Mucosa of descending colon (tissue), 3 donors: ENCODE measurements at places on chromosomes 1 and 21. TPM values are rescaled to one million over a fixed set of nuclear protein-coding genes. Genes with fewer than 3 reads are reported as not detected.

The RHBG gene
- not detected for total RNA-seq

The GJB3 gene
- total RNA-seq, result 4.5 TPM

The PRDX6 gene
- total RNA-seq, result 511 TPM

The ALPL gene
- total RNA-seq, result 2.7 TPM

The LYSMD1 gene
- total RNA-seq, result 10.0 TPM

The AMIGO1 gene
- total RNA-seq, result 2.2 TPM

The UTS2 gene
- not detected for total RNA-seq

The NBPF14 gene
- total RNA-seq, result 18.5 TPM

The SZT2 gene
- total RNA-seq, result 75.4 TPM

The OR6K3 gene
- not detected for total RNA-seq

The GSTM1 gene
- 30.6 TPM for total RNA-seq

The RXRG gene
- 1.1 TPM for total RNA-seq

DNA sequence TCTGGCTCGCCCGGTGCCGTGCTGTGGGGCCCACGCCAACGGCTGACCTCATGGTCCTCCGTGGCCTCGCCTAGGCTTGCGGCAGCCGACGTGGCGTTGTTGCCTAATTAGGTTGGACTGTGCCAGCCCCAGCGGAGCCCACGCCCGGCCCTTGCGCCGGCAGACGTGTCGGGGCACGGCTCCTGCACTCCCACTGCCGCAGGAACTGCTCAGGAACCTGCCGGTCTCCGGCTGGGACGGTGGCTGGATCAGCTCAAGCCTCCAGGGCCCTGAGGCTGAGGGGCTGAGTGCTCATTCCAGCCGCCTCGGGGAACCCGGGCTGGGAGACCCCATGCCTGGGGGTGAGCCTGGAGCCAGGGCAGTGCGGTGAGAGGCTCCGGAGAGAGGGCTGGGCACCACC lies 16.1 kb upstream of the PEX10 start:
- no peak for DNase-seq

GRCh38 chr1:111154021-111154999 lies 14.3 kb downstream of the CEPT1 start:
- no peak for DNase-seq

DNA sequence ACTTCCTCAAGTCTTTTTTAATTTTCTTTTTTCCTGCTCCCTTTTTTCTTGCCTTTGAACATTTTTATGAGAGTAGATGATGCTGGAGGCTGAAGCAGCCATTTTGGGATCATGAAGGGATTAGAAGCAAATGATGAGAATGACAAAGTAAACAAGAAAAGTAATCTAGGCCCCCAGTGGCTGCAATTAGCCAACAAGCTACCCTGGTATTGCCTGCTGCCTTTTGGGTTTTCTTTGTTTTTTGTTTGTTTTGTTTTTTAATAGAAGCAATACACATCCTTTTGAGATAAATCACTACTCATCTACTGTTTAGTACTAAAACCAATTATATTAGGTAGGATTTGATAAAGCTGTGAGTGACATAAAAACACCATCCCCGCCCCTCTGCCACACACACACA lies 280.7 kb upstream of the ADGRL2 start:
- no peak for DNase-seq

DNA sequence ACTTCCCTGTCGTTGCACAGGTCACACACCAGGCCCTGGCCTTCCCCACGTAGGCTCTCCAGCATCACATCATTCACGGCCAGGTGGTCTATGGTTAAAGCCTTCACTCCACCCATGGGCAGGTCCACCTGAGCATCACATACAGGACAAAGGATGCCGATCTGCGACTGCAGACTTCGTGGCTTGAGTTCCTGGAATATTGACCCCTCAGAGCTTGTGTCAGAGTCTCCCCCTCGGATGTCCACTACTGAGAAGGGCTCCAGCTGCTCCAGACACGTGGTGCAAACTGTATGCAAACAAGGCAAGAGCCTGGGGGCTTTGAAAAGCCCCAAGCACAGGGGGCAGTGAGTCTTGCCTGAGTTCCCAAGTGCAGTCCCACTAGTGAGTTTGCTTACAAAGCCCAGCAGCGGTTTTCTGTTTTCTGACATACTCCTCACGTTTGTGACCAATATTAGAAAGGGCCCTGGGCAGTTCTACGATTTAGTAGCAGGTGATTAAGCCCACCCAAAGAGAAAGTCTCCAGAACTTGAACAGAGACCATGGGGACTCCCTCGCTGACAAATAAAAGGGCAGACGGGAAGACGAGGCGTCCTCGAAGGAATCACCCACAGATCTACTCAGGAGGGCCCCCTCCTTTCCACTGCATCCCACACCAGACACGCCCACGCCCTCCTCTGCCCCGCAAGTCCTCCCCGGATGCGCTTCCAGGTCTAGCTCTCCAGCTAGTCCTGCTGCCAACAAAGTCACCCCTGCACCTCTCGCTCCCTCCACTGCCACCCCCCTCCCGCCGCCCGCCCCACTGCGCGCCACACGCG lies 568 bp downstream of the TRIM45 start:
- no peak for DNase-seq

- DNase-seq, result no peak
Observed at GRCh38 chr21:38716088-38716487, 89.6 kb upstream of the ETS2 start.

- DNase-seq, result no peak
Observed at GRCh38 chr1:200626853-200627534, 6.4 kb upstream of the KIF14 start.

DNA sequence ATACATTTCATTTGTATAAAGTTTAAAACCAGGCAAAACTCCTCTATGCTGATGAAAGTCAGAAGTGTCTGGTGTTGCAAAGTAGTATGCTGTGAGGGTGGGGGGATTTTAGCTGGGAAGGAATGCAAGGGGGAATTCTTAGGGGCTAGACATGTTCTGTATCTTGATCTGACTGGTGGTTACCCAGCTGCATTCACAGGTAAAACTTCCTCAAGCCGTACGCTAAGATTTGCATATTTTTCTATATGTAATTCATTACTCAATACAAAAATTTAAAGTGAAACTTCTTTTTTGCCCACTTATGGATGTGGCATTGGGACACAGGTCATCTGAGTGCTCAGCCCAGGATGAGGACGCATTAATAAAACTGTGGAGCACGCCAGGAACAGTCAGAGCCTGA lies 323.3 kb downstream of the PAPPA2 start:
- no peak for DNase-seq

DNA sequence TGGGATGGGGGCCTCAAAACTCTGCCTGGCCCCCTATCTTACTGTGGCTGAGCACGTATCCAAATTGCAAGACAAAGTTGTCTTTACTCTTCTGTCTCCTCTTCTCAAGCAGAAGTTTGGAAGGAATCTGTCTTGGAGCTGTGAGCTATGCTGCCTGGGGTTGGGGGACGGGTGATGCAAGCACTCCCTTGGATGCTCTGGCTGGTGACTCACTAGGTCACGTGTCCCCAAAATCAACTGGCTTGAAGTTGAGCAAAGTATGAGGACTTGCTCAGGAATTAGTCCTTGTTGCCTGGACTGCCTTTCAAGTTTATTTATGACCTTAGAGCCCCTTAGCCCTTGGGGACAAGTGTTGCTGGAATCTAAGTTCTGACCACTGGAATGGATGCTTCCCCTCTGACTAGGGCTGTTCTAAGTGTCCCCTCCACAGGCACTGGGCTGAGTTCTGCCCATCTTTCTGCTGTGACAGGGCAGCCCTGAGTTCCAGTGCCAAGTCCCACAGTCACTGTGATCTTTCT lies 269.5 kb downstream of the HHAT start:
- DNase-seq, result no peak

DNA sequence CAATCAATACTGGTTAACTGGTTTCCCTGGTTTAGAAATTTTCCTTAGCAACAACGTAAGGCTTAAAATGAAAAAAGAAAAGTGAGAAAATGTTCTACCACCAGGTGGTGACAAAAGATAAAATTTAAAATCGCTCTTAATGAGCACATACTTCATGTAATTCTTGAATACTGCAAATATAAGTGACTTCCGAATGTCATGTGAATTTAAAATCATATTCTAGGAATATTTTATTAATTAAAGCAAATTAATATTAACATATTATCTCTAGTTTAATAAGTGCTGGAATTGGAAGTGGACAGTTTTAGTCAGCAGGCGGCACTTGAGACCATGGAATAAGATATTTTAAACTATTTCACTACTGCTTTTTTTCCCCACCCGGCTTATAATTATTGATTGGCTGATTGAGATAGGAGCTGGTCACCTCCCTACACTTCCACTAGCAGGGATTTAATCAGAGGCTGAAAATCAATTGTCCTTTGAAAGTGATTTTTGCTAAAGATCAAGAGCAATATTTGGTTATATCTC lies 5.0 kb upstream of the ADAMTS1 start:
- no peak for DNase-seq

- DNase-seq, result no peak
Observed at GRCh38 chr1:209673631-209674417, 1.4 kb upstream of the G0S2 start.

DNA sequence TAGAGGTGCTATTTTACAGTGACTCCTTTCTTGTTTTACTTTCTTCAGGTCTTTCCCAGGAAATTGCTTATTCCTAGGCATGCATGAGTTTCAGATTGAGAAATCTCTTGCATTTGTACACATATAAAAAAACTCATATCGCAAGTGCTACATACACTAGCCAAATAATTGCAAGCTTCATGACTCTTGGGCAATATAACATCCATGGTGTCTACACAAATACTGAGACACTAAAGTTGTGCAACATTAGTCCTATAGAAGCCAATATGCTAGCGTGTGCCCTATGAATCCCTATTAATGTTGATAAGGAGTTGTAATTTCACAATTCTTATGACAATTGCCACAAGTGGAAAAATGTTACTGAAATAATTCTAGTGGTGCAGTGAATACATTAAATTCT lies 591.0 kb downstream of the ADGRL2 start:
- no peak for DNase-seq

DNA sequence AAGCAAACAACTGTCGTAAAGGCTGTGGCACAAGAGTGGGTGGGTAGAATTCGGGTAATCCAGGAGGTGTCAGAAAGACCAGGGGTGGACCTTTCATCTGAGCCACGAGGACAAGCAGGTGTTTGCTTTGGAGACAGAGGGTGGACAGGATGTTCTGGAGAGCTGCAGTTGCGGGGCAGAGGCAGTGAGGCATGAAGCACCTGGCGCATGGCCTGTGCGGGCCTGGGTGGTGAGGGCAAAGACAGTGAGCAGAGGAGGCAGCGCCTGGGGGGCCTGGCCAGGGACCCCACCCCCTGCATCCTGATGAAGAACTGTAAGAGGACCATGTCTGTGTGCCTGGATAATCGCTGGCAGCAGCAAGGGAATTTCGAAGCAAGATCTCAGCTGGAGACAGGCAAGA lies 24.9 kb downstream of the KIF26B start:
- DNase-seq, result no peak

DNA sequence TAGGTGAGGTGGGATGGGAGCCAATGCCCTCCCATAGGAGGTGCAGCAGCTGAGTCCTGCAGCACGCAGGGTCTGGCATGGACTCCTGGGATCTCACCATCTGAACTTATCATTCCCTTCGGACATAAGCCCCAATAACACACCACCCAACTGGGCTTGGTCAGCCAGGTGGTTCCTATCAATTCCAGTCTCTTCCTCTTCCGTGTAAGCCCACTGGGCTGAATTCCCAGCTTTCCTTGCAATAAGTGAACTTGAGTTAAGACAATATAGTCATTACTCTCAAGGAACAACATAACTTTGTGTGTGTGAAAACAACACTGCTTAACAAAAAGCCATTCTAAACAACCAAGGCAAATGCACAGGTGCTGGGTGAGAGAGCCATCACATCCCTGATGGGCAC lies 86.6 kb upstream of the EDN2 start:
- DNase-seq, result no peak

DNA sequence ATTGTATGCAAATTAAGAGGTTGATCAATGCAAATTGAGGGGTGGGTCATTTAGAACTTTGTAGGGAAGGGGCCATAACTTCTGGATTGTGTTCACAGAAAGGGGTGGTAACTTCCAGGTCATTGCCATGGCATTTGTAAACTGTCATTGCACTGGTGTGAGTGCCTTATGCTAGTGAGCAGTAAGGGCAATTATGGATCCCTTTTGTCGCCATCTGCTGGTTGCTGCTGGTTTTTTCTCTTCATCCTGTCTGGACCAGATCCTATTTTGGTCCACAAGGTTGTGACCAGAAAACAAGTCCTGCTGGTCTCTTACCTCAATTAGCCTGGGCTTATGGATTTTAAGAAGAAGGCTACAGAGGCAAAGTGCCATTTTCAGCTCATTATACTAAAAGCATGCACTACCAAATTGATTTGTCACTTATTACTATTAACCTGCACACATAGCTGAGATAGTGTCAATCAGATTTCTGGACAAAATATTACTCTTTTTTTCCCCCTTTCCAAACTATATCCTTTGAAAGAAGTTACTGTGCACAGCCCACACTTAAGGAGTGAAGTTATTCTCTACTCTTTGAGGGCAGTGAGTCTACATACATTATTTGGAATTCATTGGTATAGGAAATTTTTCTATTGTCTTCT lies 196.2 kb downstream of the ZC3H11B start:
- DNase-seq, result peak; percentile 83

GRCh38 chr21:14617871-14618270 lies 71.8 kb upstream of the SAMSN1 start:
- no peak for DNase-seq

- DNase-seq, result no peak
Observed at GRCh38 chr21:43689556-43690337, 29.2 kb upstream of the PDXK start.

DNA sequence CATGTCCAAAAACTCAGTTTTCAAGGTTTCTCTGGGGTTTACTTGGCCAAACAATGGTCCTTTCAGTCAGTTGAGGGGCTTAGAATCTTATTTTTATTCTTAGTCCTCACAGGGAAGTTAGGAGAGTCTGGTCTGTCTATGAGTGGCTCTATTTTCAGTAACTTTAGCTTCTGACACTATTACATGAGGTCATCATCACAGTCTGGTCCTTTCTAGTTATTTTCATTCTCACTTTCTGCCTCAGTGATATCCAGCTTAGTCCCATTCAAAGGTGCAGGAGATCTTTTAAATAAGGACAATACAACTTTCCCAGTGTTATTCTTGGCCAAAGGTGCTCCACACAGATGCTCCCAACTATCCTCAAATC lies 30.0 kb upstream of the FGGY start:
- DNase-seq, result no peak

- DNase-seq, result no peak
Observed at GRCh38 chr1:31830511-31830910, 14.7 kb upstream of the SPOCD1 start.

- DNase-seq, result no peak
Observed at GRCh38 chr21:36697851-36698384, 997 bp upstream of the SIM2 start.

- peak; percentile 16 for DNase-seq
Observed at GRCh38 chr1:74010206-74010605, 187.8 kb downstream of the LRRIQ3 start.

DNA sequence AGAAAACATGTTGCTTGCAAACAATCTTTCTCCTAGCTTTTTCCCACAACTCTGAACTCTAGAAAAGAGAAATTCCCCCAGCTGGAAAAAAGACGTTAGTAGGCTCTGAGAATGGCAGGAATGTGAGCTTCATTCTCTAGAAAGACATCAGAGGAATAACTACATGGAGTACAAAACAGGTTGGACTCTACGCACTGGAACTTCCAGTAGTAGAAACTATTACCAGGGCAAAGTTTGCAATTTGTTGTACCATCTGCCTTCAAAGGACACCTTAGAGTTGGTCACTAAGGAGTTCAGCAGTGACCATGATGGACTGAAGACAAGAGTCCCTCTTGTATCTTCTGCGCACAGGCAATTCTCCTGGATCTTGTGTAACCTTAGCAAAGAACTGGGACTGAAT lies 60.9 kb downstream of the SLC35D1 start:
- DNase-seq, result no peak

GRCh38 chr1:226034482-226034881 lies 28.0 kb upstream of the H3-3A start:
- DNase-seq, result peak; percentile 83

GRCh38 chr1:39732730-39733129 lies 6.0 kb upstream of the PPIE start:
- no peak for DNase-seq
